ENCODE measurements at places on chromosomes 4 and X.

DNA sequence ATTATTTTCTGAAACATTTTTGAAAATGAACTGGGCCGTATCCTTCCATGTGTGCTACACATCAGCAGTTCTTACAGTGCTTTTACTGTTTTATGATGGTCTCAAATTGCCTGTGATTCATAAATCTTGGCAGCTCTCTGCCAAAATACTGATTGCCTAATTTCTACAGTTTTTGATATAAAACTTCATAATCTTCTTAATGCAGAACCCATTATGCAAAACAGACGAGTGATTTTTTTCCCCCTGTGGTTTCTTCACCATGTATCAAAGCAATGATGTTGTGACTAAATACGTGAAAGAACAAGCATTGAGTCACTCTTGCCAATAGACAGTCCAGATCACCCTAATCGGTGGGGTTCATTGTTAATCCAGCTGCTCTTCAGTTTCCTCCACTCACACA is 156.4 kb upstream of the WDR1 start:
- no peak for DNase-seq

GRCh38 chr4:116320859-116321258 is 764.5 kb downstream of the TRAM1L1 start:
- no peak for DNase-seq

- DNase-seq, result peak; percentile 73
These were observed 113.0 kb downstream of the UCHL1 start for GRCh38 chr4:41369680-41370079.

- DNase-seq, result no peak
These were observed 40.4 kb downstream of the EFHC2 start for GRCh38 chrX:44303119-44303518.

DNA sequence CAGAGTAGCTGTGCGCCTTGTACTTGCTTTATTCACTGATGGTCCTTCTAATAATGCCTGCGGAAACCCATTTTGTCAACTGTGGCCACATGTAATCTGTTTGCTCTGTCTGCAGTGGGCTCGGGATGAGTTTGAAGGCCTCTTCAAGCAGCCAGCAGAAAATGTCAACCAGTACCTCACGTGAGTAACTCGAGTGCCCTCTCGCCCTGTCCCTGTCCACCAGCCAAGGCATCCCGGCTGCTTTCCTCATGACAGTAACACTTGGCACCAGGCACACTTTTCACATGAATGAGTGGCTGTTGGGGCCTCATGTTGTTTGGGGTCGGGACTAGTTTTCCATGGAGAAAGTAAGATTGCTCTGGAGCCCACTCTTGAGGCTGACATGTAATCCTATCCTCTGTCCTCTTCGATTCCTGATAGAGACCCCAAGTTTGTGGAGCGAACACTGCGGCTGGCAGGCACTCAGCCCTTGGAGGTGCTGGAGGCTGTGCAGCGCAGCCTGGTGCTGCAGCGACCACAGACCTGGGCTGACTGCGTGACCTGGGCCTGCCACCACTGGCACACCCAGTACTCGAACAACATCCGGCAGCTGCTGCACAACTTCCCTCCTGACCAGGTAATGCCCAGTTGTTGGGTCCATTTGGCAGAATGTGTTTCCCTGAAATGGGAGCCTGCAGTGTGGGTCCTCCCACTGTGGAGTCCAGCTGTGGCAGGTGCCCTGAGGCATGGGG is 8.8 kb upstream of the CDK16 start:
- no peak for DNase-seq
